ENCODE measurements at places on chromosomes 6 and 20.

- DNase-seq, result no peak
- H3K27ac ChIP-seq, result no peak overlapping the region
- peaks cover 42% of the 10 kb centered on the region for H3K36me3 ChIP-seq
- no peak overlapping the region for H3K4me3 ChIP-seq
- peaks cover 13% of the 10 kb centered on the region for H3K4me1 ChIP-seq
These were observed 29.8 kb downstream of the DEK start for GRCh38 chr6:18234564-18234963.

DNA sequence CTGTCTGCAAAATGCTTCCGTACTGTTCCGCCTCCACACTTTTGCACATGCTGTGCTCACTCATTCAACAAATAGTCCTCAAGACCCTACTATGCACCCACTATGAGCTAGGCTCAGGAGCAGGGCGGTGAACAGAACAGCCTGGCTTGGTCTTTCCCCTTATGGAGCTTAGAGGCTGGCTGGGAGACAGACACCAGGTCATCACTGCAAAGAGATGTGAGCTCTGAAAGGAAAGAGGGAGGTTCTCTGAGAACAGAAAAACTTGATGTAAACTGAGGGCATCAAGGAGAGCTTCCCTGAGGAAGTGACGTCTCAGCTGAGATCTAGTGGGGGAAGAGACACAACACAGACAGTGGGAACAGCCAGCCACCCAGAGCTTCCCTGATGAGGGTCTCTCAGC, 31.0 kb upstream of the TGM2 start:
- DNase-seq, result no peak
- peaks cover 15% of the 10 kb centered on the region for H3K27me3 ChIP-seq
- peaks cover 8% of the 10 kb centered on the region for H3K4me1 ChIP-seq
- no peak overlapping the region for H3K27ac ChIP-seq
- peaks cover 8% of the 10 kb centered on the region for H3K36me3 ChIP-seq
- H3K4me3 ChIP-seq, result no peak overlapping the region

DNA sequence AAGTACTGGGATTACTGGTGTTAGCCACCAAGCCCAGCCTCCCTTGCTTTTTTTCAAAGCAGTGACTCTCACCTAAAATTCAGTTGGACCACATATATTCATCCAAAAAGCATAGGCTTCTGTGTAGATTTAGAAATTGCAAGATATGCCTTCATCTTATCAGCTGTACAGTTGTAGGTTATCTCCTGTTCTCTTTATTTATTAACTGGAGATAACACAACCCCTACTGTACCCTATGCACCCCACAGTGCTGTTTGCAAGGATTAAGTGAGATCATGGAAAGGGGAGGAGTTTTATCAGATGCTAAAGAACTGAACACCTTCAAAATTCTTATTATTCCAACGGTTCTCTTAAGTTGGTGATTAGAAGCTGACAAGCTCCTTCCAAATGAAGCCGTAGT, 164.4 kb upstream of the JARID2 start:
- H3K36me3 ChIP-seq, result no peaks in the 10 kb centered on the region
- no peak overlapping the region for H3K4me3 ChIP-seq
- no peak for DNase-seq

- peaks cover 64% of the 10 kb centered on the region for H3K36me3 ChIP-seq
- H3K27me3 ChIP-seq, result no peaks in the 10 kb centered on the region
- no peak for DNase-seq
- no peak overlapping the region for H3K27ac ChIP-seq
- H3K4me3 ChIP-seq, result no peak overlapping the region
These were observed 86.7 kb upstream of the EMILIN3 start for GRCh38 chr20:41453010-41453950.

DNA sequence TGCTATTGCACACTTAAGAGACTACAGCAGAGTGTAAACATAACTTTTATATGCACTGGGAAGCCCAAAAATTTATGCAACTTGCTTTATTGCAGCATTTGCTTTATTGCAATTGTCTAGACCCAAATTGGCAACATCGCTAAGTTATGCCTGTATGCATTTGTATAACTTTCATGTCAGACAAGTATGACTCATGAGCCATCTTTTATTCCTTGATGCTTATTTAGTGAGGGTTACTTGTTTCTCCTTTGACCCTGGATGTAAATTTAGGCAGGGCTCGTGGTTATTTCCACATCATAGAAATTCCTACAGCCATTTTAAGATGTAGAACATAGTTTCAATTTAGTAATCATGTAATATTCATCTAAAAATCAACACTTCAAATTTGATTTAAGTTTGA, 130.3 kb upstream of the LY86 start:
- H3K4me1 ChIP-seq, result no peaks in the 10 kb centered on the region
- DNase-seq, result no peak
- H3K27ac ChIP-seq, result no peak overlapping the region
- H3K36me3 ChIP-seq, result no peaks in the 10 kb centered on the region
- peaks cover 34% of the 10 kb centered on the region for H3K27me3 ChIP-seq

- H3K4me1 ChIP-seq, result no peaks in the 10 kb centered on the region
- no peaks in the 10 kb centered on the region for H3K36me3 ChIP-seq
- DNase-seq, result no peak
- H3K4me3 ChIP-seq, result no peak overlapping the region
- no peaks in the 10 kb centered on the region for H3K27me3 ChIP-seq
These were observed 55.4 kb downstream of the HS3ST5 start for GRCh38 chr6:114287461-114287860.

- H3K27ac ChIP-seq, result peak overlapping the region; percentile 7
- no peaks in the 10 kb centered on the region for H3K27me3 ChIP-seq
- no peak overlapping the region for H3K4me3 ChIP-seq
These were observed 278.8 kb upstream of the RUNX2 start for GRCh38 chr6:45049188-45049843.

- peaks cover 47% of the 10 kb centered on the region for H3K27me3 ChIP-seq
- H3K4me3 ChIP-seq, result no peak overlapping the region
- no peaks in the 10 kb centered on the region for H3K36me3 ChIP-seq
- peaks cover 12% of the 10 kb centered on the region for H3K4me1 ChIP-seq
- H3K27ac ChIP-seq, result peak overlapping the region; percentile 72
- DNase-seq, result peak; percentile 63
These were observed 37.7 kb downstream of the KCNQ2 start for GRCh38 chr20:63434599-63435378.

DNA sequence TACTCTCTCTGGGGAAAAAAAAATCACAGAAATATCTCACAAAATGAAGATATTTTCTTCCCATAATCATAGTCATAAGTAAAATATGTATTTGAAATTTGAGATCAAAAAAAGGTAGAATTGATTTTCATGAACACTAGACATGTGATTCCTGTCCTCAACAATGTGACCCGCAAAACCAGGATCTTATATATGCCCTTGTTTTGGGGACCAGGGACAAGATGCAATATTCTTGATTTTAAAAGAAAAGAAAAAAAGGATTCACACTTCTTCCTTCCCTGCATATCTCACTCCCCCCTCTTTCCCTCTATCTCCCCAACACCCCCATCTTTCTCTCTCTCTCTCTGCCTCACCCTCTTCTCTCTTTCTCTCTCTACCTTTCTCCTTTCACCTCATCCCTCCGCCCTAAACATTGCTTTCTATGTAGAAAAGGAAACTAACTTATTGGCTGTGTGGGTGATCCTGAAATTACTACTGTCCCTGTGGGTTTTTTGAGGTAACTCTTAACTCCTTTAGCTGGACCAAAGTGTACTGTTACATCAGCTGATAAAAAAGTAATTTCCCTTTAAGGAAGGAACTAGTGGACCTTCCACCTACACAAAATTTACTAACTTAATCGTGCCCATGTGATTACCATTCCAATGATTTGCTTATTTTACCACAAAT, 85.6 kb downstream of the AIG1 start:
- H3K4me3 ChIP-seq, result no peak overlapping the region
- DNase-seq, result no peak
- peaks cover 8% of the 10 kb centered on the region for H3K36me3 ChIP-seq

GRCh38 chr6:153101461-153101860, 29.6 kb downstream of the RGS17 start:
- no peak overlapping the region for H3K4me3 ChIP-seq
- no peaks in the 10 kb centered on the region for H3K4me1 ChIP-seq
- peaks cover 8% of the 10 kb centered on the region for H3K27me3 ChIP-seq
- H3K36me3 ChIP-seq, result no peaks in the 10 kb centered on the region

DNA sequence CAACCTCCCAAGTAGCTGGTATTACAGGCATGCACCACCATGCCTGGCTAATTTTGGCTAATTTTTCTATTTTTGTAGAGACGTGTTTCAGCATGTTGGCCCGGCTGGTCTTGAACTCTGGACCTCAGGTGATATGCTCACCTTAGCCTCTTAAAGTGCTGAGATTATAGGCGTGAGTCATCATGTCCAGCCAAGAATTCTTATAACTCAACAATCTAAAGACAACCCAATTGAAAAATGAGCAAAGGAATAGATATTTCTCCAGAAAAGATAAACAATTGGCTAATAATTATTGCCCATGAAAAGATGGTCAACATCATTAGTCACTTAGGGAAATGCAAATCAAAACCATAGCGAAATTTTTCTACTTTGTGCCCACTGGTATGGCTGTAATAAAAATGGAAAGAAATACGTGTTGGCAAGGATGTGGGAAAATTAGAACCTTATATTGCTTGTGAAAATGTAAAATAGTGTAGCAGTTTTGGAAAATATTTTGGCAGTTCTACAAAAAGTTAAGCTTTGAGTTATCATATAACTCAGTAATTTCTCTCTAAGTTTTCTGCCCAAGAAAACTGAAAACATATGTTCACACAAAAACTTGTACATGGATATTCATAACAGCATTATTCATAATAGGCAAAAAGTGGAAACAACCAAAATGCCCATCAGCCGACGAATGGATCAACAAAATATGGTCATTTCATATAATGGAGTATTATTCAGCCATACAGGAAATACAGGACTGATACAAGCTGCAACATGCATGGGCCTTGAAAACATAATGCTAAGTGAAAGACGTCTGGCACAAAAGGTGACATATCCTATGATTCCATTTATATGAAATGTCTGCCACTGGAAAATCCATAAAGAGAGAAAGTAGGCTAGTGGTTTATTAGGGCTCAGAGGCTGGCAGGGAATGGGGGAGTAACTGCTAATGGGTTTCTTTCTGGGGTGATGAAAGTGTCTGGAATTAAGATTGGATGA, 87.8 kb downstream of the UTRN start:
- peak overlapping the region; percentile 15 for H3K27ac ChIP-seq
- DNase-seq, result no peak
- peaks cover 68% of the 10 kb centered on the region for H3K4me1 ChIP-seq
- no peaks in the 10 kb centered on the region for H3K27me3 ChIP-seq
